Endothelial cell (in vitro differentiated cells): ENCODE measurements at places on chromosomes 13 and 19. TPM values are rescaled to one million over a fixed set of nuclear protein-coding genes. Genes with fewer than 3 reads are reported as not detected.

Gene LAIR2
- not detected for total RNA-seq

Gene SIGLECL1
- total RNA-seq, result 2.8 TPM

Gene CALR
- total RNA-seq, result 963 TPM

Gene ZNF439
- total RNA-seq, result 0.18 TPM

Gene FFAR2
- 0.46 TPM for total RNA-seq

DNA sequence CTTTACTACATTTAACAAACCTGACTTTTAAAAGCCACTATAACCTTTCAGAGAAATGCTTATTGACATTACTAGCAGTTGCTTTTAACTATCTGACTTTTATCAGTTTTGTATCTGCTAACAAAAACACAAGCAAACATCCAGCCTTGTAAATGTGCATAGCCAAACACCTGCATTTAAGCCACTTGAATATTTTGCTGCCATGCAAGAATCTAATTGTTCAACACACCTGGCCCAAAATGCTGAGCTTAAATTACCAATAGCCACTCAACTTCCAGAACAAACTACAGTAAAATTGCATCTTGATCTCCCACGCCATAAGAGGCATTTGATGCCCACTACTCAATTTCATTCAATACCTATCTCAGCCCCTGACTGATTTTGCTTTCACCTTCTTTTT is 9.3 kb downstream of the ZIC5 start:
- DNase-seq, result no peak

DNA sequence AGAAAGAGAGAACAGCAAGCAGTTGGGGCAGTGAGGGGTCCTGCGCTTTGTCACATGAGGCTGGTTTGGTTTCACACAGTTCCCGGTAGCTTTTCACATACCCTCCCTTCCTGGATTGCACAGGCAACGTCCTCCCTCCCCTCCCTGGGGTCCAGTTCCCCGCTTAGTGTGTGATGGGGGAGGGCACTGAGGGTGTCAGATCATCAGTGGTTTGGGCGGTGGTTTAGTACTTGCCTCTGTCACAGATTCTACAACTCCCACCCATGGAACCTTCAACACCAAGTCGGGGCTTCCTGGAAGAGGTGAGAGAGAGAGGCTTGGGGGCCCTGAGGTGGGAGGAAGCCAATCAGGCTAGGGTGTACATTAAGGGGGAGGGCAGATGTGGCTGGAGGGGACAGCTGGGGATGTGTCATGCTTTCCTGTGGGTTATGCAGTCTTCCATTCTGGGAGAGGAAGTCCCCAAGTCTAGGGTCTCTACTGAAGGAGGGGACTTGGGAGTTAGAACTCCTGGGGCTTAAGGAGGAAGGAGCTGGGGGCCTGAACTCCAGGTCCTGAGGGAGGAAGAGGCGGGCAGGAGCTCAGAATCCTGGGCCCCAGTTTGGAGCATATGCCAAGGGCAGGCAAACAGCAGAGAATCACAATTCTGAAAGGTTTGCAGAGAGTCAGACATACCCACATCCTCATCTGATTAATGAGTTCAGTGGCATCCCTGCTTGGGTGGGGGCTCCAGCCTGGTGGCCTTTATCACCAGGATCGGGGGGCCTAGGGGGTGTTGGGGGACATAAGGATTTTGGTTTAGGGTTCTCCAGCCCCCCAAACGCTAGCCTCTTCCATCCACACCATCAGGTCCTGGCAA is at the start of gene NKG7:
TSS of gene NKG7 (minus strand) at position 6 of the 856 bp plus-strand sequence. CDS start 119 bp downstream, outside the sequence.
- no peak for DNase-seq

DNA sequence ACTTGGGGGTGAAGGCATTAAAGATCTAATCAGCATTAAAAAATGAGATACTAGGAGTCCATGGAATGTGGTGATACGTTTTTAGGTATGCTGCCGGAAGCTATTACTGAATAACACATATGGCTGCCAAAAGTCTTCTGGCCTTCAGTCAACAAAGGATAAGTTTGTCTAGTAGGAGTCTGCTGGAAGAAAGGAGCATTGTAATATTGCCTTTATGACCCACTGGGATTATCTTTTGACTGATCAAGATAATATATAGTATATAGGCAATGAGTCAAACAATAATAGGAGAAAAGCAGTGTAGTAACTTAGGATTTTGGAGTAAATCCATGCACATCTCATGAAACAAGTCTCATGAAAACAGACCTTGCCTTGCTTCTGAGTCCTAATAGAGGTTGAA is 295.4 kb downstream of the SLITRK6 start:
- no peak for DNase-seq

DNA sequence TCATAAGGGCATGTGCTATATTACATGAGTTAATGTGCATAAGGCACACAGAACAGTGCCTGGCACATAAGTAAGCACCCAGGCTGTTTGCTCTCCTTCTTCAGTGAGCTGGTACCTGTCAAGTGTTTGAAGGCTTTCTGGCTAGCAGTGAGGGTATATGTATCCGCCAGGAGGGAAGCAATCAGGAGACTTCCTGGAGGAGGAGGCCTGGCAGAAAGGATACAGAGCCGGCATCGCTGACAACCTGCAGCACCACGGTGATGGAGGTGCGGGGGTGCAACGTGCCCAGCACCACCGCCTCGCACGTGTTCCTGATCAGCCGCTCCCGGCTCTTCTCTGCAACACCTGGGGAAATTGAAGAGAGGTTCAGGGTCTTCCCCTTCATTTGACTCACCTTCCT is 5.5 kb downstream of the EXOSC5 start:
- no peak for DNase-seq
